GM23338 (cell line): ENCODE measurements at places on chromosomes 3 and 15. TPM values are rescaled to one million over a fixed set of nuclear protein-coding genes. Genes with fewer than 3 reads are reported as not detected.

DNA sequence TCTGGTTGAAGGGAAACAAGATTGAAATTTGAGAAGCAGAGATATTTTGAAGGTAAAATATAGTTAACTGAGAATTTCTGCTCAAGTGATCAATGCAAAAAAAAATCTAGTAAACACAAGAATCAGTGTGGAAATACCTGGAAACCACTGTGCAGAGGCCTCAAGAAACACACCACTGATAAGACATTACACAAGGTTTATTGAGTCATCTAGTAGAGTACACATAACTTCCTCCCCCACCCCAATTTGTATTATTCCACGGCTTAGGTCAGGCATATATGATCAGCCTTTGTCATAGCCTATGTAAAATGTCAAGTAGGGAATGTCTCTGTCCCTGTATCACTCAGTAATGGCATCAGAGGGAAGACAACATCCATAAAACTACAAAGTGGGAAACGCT is 447.8 kb upstream of the BCHE start:
- H3K36me3 ChIP-seq: no peaks in the 10 kb centered on the region
- no peaks in the 10 kb centered on the region for H3K4me1 ChIP-seq
- no peak overlapping the region for H3K4me3 ChIP-seq
- H3K27ac ChIP-seq: no peak overlapping the region
- H3K27me3 ChIP-seq: no peaks in the 10 kb centered on the region

Gene LMAN1L
- not detected in 2 replicates for total RNA-seq

Gene GABRA5
- total RNA-seq: 15.5 and 25.9 TPM in 2 replicates

DNA sequence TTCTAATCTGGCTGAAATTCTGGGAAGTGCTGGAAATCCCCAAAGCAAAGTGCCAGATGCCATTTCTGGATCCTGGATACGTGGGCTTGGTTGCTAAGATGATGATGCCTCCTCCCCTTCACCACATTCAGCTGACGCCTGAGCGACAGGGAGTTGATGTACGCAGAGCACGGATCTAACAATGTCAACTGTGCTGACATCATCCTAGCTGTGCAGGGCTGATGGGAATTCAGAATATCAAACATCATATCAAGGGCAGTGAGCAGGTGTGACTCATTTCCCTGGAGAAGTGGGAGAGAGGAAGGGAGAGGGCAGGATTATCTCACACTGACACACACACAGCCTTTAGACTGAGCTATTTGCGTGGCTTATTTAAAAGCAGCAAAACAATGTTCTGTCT is 92.6 kb upstream of the ZBTB20 start:
- H3K4me3 ChIP-seq: no peak overlapping the region
- H3K27me3 ChIP-seq: no peaks in the 10 kb centered on the region
- no peak for DNase-seq
- H3K27ac ChIP-seq: no peak overlapping the region
- H3K4me1 ChIP-seq: no peaks in the 10 kb centered on the region

Gene SLC4A7
- 101 and 110 TPM in 2 replicates for total RNA-seq
